ENCODE measurements at places on chromosomes 1 and 21.

- no peak for DNase-seq
These were observed 2.2 kb downstream of the PERM1 start for GRCh38 chr1:979744-980072.

DNA sequence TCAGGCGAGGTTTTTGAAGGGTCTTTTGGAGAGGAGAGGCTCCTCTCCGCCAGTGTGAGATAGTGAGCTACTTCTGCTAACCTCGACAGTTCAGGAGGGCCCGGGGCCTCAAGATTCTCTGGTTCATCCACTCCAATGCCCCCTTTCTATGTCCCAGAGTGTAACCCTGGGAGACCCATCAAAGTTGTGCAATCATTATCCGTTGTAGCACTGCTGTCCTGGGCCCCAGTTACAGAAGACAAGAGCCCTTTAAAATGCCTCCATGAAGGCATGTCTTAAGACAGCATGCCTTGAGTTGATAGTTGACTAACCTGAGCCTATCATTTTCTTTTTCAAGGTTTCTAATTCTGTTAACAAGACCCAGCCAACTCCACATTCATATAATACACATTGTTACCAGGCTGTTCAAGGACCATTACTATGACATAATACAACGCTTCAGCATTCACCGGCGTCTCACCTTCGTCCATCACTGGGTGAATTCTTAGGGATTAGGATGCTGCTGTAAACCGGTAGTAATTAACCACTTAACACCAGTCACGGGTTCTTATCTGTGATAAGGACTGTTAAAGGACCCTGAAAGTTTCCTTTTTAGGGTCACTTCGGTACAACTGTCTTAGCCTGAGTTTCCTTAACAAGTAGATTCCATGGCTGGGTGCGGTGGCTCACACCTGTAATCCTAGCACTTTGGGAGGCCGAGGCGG, 37.4 kb upstream of the CDC42BPA start:
- DNase-seq = no peak

DNA sequence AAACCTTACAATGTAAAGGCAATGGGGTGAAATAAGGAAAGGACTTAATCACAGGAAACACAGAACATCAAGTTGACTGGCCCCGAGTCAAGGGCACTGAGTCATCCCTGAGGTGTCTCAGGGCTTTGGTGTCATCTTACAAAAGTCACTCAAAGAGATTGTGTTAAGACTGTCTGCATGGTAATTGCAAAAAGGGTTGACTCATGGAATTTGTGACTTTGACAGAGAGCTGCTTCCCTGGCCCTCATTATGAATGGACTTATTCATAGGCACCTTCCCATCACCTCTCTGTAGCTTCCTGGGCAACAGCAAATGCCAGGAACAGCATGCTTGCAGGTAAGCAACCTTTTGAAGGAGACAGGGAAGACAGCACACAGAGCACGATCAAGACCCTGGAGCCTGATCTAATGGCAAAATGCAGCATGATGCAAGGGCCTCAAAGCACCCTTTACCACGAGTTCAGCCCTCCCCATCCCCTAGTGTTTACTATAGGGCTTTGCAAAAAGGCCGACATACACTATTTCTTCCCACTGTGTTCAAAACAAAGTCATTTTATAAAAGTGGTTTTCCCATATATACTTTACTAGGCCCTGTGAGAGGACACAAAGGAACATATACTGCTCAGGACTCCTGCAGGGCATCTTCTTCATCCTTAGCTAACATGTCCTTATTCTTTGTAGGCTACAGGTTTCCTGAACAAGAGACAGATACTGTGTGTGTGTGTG, 17.1 kb downstream of the ZP4 start:
- DNase-seq = no peak

DNA sequence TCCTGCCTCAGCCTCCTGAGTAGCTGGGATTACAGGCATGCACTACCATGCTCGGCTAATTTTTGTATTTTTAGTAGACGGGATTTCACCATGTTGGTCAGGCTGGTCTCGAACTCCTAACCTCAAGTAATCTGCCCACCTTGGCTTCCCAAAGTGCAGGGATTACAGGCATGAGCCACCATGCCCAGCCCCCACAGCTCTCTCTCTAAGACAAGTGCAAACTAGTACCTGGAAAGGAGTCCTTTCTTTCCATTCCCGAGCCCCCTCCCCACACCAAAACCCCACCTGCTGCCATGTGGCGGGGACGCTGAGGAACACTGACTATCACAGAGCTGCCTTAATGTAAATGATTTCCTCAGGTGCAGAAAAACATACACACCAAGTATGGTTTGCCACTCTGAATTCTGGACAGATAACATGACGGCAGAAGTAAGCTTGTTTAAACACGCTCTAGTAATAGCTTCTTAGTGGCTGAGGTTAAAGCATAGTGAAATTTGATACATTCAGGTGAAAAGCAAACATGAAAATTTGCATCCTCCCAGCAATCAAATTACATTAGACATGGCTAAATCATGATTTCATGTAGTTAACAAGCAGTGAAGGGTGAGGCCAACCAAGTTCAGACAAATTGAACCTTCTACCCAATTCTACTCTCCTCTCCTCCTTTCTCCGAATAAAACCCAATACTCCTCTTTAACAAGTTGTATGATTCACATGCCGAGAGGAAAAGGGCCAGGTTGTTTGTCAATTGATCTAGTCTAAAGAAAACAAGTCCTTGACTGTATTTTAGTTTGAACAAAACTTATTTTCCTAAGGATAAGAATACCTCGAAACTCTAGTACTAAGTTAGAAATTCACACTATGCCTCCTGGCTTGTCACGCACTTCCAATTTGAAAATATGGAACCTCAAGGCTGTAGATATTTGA, 19.8 kb downstream of the ERRFI1 start:
- DNase-seq = no peak

- peak; percentile 28 for DNase-seq
These were observed 247.1 kb downstream of the NPHP4 start for GRCh38 chr1:5744911-5745799.

DNA sequence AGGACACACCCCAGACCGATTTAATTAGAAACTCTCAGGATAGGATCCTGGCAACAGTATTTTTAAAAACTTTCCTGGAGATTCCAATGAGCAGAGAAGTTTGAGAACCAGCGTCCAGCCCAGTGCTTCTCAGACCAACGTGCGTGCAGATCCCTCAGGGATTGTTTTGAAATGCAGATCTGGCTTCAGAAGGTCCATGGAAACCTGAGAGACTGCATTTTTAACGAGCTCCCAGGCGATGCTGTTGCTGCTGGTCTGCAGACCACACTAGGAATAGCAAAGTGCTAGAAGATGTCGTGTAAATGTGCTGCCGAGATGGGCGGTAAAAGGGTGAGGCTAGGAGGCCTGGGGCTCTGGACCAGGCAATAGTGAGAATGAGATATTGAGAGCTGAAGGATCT, 18.4 kb upstream of the CASQ1 start:
- DNase-seq = peak; percentile 7

- DNase-seq = no peak
These were observed 16.7 kb downstream of the DISC1 start for GRCh38 chr1:231643071-231643934.

GRCh38 chr1:198203434-198203833, 46.6 kb downstream of the NEK7 start:
- DNase-seq = no peak

DNA sequence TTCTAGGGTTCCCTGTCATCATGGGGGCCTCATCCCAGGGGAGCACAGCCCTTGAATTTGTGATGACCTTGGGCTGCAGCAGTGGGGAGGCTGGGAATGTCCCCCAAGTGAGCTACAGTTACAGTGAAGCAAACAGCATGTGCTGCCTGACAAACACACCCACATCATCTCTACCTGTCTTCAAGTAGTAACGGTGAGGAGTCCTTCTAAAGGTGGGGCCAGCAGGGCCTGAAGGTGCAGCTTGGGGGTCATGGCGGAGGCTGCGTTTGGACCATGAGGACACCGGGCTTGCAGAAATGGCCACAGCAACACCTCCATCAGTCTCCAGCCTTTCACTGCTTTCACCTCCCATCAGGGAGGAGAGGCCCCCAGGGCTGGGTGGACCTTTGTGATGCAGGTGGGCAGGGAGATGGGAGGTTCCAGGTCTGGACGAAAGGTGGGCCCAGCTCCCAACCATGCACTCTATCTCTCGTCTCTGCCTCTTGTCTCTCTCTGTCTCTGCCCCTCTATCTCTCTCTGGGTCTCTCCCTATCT, 55.7 kb downstream of the WNT9A start:
- DNase-seq = no peak

- DNase-seq = no peak
These were observed 147.1 kb downstream of the DNM3 start for GRCh38 chr1:171988243-171988885.

GRCh38 chr1:39631361-39632322, 7.8 kb downstream of the HEYL start:
- DNase-seq = no peak

DNA sequence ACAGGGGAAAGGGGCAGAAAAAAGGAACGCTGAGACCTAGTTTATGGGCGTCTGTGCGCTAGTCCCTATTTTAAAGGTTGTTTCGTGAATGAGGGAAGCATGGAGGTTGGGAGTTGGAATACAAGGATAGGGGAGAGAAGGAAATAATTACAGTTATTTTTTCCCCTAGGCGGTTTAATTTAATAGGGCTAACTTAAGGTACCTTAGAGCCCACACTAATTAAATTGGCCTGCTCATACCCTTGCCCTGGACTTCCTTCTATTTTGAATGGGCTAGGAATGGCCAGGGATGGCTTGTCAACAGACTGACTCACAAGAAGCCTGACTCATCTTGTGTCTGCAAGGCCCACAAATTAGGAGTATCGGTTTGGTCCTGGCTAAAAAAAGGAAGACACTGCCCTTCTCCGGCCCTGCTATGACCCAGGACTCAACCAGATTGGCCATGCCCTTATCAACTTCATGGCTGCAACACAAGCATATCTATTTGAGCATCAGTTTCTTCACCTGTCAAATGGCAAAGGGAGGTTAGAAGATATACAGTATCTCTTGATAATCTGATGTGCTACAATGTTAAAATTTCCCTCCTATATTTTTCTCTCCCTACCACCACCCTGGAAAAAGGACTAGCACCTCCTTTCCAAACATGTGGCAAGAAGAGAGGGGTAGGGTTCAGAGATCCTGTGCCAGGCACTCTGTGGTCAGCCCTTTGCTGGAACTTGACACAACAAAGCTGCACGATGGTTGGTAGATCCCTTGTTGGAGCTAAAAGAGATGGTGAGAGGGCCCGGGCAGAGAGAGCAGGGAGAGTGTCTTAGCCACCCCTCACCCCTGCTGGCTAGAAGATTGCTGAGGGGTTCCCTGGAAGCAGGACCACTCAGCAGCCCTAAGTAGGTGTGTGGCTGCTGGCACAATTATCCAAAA, 2.2 kb upstream of the SSBP3 start:
- DNase-seq = no peak

GRCh38 chr1:204972426-204972825, 70.6 kb upstream of the CNTN2 start:
- DNase-seq = no peak

GRCh38 chr1:3645666-3646355, 4.1 kb downstream of the WRAP73 start:
- DNase-seq = no peak

DNA sequence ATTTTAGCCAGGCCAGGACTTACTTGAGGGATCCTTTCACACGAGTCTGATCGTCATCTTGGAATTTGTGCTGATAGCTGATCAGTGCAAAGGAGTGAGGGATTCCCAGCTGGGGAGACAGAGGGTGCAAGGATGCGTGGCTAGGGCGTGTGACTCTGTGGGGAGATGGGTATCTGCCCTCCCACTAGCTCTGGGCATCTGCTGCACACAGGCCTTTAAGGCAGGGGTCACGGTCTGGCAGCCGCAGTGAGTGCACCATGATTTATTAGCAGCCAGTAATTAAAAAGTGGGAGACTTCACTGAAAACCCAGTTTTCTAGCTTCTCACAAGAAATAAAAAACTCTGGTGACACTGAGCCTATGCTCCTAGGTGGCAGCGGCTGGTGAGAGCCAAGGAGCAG, 20.4 kb downstream of the THAP3 start:
- no peak for DNase-seq

GRCh38 chr1:56524263-56524662, 55.1 kb downstream of the PLPP3 start:
- no peak for DNase-seq

DNA sequence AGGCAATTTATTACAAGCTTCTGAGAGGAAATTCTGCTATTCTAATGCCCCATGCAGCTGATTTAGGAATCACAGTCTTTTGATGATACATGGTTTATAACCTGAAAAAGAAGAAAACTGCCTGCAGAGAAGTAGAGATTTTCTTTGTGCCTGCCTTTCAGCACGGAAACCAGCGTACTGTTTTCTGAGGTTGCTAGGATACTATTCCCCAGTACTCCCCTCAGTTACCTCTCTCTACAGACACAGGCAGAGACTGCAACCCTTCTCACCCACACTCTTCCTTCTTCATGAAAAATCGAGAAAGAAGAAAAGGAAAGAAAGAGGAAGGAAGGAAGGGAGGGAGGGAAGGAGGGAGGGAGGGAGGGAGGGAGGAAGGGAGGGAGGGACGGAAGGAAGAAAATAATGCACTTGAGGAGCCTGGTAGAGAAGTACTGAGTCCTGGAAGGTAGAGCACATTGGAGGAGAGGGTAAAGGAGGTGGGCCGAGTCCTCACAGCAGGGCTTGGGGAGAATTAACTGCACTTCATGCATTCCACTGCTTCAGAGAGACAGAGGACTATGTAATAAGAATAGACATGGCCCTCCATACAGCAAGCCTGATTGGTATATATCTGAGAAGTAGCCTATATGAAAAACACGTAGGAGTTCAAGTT, 21.9 kb downstream of the RGS2 start:
- DNase-seq = no peak

GRCh38 chr1:164609089-164609488, 50.1 kb downstream of the PBX1 start:
- no peak for DNase-seq

- no peak for DNase-seq
These were observed 248.3 kb upstream of the CAMK1G start for GRCh38 chr1:209335178-209335577.

DNA sequence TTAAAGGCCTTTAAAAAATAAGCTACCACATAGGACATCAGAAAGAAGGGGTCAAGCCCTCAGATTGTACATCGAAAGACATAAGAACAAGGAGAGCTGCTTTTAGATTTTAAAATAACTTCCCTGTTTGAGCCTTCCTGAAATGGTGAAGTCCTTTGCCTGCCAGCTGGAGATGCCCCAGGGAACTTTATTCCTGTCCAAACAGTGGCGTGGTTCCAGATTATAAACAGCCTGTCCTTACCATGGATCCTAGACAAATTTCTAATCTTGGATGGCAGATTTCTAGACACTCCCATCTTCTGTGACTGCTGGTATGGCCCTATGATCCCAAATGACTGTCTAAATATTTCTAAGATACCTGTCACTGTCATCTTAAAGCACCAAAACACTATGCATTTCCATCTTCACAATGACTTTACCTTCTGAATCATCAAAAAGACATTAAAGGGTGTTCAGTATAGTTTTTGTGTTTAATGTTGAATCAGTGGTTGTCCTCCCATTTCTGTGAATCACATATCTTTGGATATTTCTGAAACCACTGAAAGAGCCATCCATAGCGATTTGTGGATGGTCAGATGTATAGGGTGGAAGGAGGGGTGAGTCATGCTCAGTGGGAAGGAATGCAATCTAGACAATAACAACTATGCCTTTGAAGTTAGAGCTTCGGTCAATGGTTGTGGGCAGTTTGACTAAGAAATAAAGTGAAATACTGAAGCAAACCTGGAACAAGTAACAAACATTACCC, 23.2 kb downstream of the ILDR2 start:
- DNase-seq = peak; percentile 74

GRCh38 chr1:59071289-59071688, 225.6 kb upstream of the FGGY start:
- DNase-seq = no peak

All from sigmoid colon (tissue), 7 donors.